ENCODE measurements at places on chromosomes 13 and 19. TPM values are rescaled to one million over a fixed set of nuclear protein-coding genes. Genes with fewer than 3 reads are reported as not detected.

GRCh38 chr13:81676008-81676407 is 1335.1 kb upstream of the SPRY2 start:
- no peak for DNase-seq

Gene MEDAG
- not detected for total RNA-seq

DNA sequence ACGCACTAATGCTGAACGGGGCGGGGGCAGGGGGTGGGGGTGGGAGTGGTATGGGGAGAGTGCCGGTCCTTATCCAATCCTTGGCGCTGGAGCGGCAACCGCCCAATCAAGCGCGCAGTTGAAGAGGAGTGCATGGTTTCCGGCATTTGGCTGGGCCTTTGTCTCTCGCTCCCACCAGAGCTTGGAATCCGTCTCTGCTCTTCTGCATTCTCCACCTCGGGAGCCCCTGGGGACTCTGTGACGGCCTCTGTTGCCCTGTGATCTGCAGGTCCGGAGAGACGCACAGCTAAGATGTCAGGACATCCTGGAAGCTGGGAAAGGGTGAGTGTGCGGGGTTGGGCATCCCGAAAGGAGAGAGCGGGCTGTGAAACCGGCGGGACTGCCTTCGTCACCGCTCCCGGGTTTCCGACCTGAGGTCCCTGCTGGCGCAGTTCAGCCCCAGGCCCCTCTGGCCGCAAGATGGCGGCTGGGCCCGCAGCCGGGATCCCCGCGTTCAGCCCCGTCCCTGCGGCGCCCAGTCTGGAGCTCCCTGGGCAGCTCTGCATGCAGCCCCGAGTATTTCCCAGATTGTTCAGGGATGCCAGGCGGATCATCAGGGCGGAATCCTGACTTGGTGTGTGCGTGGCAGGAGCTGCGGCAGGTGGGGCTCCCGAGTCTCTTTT is 53.6 kb upstream of the ZNF254 start:
- peak; percentile 79 for DNase-seq

DNA sequence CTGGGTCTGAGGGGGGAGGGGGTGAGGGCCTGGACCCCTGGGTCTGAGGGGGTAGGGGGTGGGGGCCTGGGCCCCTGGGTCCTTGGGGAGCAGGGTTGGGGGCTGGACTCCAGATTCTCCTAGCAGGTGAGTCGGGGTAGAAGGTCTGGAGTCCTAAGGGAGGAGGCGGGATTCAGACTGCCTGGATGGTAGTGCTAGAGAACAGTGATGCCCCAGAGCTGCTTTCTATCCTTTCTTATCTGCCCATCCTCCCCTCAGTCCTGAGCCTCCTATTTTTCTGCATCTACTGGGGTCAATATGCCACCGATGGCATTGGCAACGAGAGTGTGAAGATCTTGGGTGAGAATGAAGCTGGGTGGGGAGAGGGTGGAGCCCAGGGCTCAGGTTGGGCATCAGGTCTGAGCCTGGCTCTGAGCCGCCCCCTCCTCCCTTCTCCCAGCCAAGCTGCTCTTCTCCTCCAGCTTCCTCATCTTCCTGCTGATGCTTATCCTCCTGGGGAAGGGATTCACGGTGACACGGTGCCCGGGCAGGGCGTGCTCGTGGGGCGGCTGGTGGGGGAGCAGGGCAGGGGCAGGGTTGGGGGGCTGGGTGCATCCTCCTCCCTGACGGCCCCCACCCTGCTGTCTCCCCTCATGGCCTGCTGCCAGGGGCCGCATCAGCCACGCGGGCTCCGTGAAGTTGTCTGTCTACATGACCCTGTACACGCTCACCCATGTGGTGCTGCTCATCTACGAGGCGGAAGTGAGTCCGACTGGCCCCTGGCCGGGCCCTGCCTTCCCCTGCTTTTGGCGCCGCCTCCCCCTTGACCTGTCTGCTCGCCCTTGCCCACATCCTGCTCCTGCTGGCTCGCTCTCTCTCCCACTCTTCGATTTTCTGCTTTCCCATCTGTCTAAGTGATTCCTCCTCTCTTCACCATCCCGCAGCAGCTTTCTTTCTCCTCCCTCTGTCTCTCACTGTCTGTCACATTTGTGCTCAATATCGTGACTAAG is 3.4 kb downstream of the TMEM145 start:
- no peak for DNase-seq

- peak; percentile 14 for DNase-seq
Measured at GRCh38 chr13:80341101-80341755, at the start of gene SPRY2. SPRY2 (minus strand) TSS chr13:80341126; CDS start chr13:80337705, 3,421 bp downstream.

Gene PAK4
- 19.4 TPM for total RNA-seq

GRCh38 chr19:13526552-13526951 is 20.3 kb upstream of the CACNA1A start:
- no peak for DNase-seq

- no peak for DNase-seq
Measured at GRCh38 chr13:33776239-33776881, 41.6 kb upstream of the RFC3 start.
